H9 (cell line): ENCODE measurements at places on chromosomes 1 and 21. TPM values are rescaled to one million over a fixed set of nuclear protein-coding genes. Genes with fewer than 3 reads are reported as not detected.

- no peaks in the 10 kb centered on the region for H3K36me3 ChIP-seq
- no peaks in the 10 kb centered on the region for H3K4me1 ChIP-seq
- no peak for DNase-seq
- no peaks in the 10 kb centered on the region for H3K27me3 ChIP-seq
Observed at GRCh38 chr1:113283914-113284313, 106.4 kb upstream of the MAGI3 start.

DNA sequence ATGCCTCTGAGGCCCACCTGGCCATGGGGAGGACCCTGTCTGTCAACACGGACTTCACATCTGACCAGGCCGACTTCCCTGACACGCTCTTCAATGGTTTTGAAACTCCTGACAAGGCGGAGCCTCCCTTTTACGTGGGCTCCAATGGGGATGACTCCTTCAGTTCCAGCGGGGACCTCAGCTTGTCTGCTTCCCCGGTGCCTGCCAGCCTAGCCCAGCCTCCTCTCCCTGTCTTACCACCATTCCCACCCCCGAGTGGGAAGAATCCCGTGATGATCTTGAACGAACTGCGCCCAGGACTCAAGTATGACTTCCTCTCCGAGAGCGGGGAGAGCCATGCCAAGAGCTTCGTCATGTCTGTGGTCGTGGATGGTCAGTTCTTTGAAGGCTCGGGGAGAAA is 101.8 kb downstream of the ADARB1 start:
- H3K27me3 ChIP-seq = no peaks in the 10 kb centered on the region
- H3K4me1 ChIP-seq = no peaks in the 10 kb centered on the region
- peaks cover 12% of the 10 kb centered on the region for H3K36me3 ChIP-seq
- H3K27ac ChIP-seq = no peak overlapping the region
- no peak overlapping the region for H3K4me3 ChIP-seq

GRCh38 chr21:25215698-25216384 is 391.4 kb downstream of the MRPL39 start:
- 0 out of 3 replicates have a peak, but pooled peaks cover under 1% of the 10 kb centered on the region for H3K36me3 ChIP-seq
- H3K27me3 ChIP-seq = no peaks in the 10 kb centered on the region
- H3K4me3 ChIP-seq = no peak overlapping the region
- no peak for DNase-seq
- no peaks in the 10 kb centered on the region for H3K4me1 ChIP-seq

The S100A7 gene
- total RNA-seq = not detected in 2 replicates

- DNase-seq = no peak
- no peaks in the 10 kb centered on the region for H3K36me3 ChIP-seq
- H3K4me3 ChIP-seq = no peak overlapping the region
- no peak overlapping the region for H3K27ac ChIP-seq
Observed at GRCh38 chr1:1206966-1207531, 657 bp upstream of the TNFRSF18 start.

- peaks cover 11% of the 10 kb centered on the region; the same call in 1 of the 2 replicates for H3K27me3 ChIP-seq
- peaks cover 2% of the 10 kb centered on the region; the same call in 2 of the 3 replicates for H3K36me3 ChIP-seq
- peak overlapping the region; percentile 77 for H3K4me3 ChIP-seq
- no peaks in the 10 kb centered on the region for H3K4me1 ChIP-seq
- H3K27ac ChIP-seq = no peak overlapping the region
- no peak for DNase-seq
Observed at GRCh38 chr21:45073301-45074047, 906 bp upstream of the ADARB1 start.

DNA sequence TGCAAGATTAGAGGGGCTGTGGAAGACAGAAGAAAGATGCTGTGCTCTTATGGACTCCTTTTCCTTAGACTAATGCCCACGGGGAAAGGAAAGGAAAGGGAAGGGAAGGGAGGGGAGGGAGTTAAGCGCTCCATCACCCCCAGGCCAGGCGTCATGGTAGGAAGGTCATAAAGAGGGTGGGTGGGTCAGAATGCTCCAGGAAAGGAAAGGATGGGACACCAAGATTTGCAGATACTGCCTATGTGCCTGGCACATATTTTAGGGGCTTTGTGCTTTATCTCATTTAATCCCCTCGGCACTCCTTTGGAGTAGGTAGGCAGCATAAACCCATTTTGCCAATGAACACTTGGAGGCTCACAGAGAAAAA is 41.4 kb downstream of the MAB21L3 start:
- H3K4me3 ChIP-seq = peak overlapping the region; percentile 53
- H3K27ac ChIP-seq = no peak overlapping the region
- H3K4me1 ChIP-seq = no peaks in the 10 kb centered on the region
- no peak for DNase-seq

DNA sequence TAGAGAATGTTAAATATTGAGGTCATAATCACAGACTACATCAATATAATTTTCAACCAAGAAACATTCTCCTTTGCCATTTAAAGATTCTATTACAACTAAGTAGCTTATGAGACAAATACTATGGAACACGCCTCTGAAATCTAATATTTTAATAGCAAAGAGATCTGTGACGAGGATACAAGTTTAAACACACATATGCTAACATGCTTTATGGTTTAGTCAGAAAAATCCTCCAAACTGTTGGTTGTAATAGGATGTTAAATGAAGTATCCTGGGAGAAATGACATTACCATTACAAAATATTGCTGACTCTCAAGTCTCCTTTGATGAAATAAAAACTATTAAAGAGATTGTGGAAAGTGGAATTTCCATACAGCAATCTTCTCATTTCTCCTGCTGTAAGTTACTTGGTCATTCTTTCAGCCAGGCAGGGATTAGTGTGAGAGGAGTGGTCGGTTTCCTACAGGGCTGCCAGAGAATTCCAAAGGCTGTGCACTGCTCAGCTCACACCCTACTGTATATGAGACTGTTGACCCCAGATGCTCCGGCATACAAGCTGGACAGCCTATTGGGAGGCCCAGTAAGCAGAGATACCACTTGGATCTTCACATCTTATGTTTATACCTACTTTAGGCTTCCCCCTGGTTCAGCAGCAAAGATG is 26.6 kb downstream of the SCYL3 start:
- H3K27ac ChIP-seq = no peak overlapping the region
- DNase-seq = no peak
- H3K27me3 ChIP-seq = no peaks in the 10 kb centered on the region
- H3K4me1 ChIP-seq = no peaks in the 10 kb centered on the region

The CHODL gene
- total RNA-seq = 3.4 and 3.5 TPM in 2 replicates

DNA sequence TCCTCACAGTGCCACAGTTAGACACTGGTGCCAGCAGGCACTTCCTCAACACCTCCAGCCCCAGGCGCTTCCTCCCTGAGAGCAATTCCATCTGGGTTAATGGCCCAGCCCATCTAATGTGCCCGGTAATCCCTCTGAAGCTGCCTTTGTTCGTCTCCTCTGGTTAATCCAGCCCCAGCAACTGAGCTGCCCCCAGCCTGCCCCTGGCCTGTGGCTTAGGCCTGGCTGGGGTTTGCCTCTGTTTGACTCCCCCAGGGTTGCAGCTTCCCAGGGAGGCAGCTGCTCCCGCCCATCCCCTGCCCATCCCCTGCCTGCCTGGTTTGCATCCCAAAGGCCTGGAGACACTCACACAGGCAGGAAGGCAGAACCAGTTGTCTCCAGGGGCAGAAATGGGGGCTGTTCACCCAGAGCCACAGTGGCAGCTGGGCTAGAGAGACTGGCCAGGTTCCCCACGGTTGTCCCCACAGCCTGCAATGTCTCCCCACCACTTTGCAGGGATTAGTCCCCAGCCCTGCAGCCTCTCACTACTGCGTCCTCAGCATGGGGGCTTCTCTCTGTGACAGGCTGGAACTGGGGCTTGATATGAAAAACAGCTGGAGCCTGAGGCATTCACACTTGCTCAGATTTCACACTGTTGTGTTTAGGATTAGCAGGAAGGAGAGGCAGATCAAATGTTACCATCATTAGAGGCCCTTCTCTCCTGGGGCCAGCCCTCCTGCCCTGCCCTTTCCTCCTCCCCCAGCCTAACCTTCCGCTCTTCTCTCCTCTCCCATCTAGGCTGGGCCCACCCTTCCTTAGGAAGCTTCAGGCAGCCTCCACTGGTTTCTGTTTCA is 120.2 kb downstream of the TLR5 start:
- peak overlapping the region; percentile 72 for H3K27ac ChIP-seq
- DNase-seq = peak; percentile 75
- no peaks in the 10 kb centered on the region for H3K27me3 ChIP-seq
- H3K4me3 ChIP-seq = peak overlapping the region; percentile 52
- peaks cover 15% of the 10 kb centered on the region for H3K4me1 ChIP-seq
- H3K36me3 ChIP-seq = peaks cover 25% of the 10 kb centered on the region

The UAP1 gene
- total RNA-seq = 25.8 and 26.9 TPM in 2 replicates

DNA sequence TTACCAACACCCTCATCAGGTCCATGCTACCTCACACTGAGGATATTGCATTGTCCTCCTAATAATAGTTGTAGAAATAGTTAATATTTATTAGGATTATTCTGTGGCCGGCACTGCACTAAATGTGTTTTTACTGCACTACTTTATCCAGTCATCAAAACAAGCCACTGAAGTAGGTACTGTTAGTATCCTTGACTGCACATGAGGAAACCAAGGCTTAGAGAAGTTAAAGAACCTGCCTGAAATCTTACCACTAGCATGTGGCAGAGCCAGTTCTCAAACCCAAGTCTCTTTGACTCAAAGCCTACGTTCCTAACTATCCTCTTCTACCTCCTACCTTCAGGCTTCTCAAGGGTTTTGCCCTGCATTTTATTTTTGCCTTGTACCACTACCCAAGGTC is 30.9 kb downstream of the FMO1 start:
- no peak overlapping the region for H3K27ac ChIP-seq
- no peak for DNase-seq
- no peaks in the 10 kb centered on the region for H3K27me3 ChIP-seq
- H3K36me3 ChIP-seq = no peaks in the 10 kb centered on the region

GRCh38 chr21:42344631-42345030 is 6.2 kb downstream of the TFF2 start:
- no peaks in the 10 kb centered on the region for H3K27me3 ChIP-seq
- H3K27ac ChIP-seq = no peak overlapping the region
- H3K4me1 ChIP-seq = 0 out of 2 replicates have a peak, but pooled peaks cover 1% of the 10 kb centered on the region
- no peak overlapping the region for H3K4me3 ChIP-seq

DNA sequence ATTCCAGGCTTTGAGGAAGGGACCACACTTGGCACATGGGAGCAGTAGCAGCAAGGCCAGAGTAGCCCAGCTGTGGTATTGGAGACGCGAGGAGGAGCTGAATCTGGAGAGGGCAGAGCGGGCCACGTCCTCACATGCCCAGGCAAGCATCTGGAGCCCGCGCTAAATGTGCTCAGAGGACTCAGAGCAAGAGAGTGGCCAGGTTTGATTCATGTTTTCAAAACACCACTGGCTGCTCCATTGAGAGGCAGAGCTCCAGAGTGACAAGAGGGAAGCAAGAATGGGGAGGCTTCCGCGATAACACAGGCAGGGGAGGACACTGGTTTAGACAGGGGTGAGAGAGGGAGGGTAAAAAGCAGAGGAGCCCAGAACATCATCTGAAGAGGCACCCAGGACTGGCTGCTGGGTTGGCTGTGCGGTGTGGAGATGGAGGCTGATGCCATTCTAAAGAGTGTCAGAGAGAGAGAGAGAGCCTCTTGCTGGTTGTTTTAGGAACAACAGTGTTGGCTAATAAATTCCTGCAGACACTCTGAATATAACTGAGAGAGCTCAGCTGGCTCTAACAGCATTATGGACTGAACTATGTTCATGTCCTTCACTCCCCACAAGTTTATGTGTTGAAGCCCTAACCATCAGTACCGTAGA is 32.3 kb downstream of the RCAN1 start:
- no peaks in the 10 kb centered on the region; the same call in 2 of the 3 replicates for H3K36me3 ChIP-seq
- DNase-seq = peak; percentile 39
- H3K4me1 ChIP-seq = no peaks in the 10 kb centered on the region
- H3K27me3 ChIP-seq = no peaks in the 10 kb centered on the region
- H3K4me3 ChIP-seq = no peak overlapping the region
- H3K27ac ChIP-seq = no peak overlapping the region

DNA sequence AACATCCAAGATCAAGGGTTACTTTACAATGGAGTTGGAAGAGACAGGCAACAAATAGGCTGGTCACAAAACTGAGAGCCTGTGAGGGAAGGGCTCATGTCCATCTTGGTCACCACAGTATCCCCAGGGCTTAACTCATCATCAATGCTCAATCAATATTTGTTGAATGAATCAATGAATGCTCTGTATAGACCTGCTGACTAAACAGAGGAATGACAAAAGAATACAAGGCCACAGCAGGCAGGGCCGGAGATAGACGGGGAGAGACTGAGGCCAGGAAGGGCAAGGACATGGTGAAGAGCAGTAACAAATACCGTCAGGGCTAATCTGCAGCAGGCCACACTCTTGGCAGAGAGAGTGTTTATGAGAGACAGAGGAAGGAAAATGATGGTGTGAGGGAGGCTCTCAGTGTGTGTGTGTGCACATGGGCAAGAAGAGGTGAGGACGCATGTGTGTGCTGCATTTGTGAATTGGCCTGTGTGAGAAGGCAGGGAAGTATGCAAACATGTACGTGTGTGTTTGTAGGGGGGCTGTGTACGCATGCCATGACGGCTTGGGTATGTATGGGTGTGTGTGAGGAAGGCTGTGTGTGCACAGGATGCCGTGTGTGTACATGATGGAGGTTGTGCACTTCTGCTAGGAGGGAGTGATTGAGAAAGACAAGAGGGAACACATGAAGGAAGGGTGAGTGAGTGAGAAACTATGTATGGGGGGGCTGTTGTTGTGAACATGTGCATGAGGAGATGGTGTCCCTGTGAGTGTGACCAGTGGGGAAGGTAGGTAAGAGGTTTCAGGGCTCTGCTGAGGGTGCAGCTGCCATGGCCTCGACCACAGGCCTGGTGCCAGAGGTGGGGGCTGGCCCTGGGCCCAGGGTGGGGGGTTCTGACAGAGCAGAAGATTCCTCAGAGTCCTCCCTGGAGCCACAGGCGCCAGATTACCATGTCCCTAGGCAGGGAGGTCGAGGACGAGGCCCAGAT is 15.4 kb downstream of the AHDC1 start:
- no peak overlapping the region for H3K27ac ChIP-seq
- no peak overlapping the region for H3K4me3 ChIP-seq
- H3K36me3 ChIP-seq = no peaks in the 10 kb centered on the region; the same call in 1 of the 2 replicates
- H3K4me1 ChIP-seq = peaks cover 3% of the 10 kb centered on the region; the same call in 1 of the 2 replicates
- no peaks in the 10 kb centered on the region for H3K27me3 ChIP-seq

GRCh38 chr1:117652421-117652820 is 46.6 kb downstream of the TENT5C start:
- no peak overlapping the region for H3K4me3 ChIP-seq
- H3K27me3 ChIP-seq = no peaks in the 10 kb centered on the region
- DNase-seq = no peak
- H3K4me1 ChIP-seq = peaks cover 5% of the 10 kb centered on the region; the same call in 1 of the 2 replicates
- no peaks in the 10 kb centered on the region; the same call in 1 of the 2 replicates for H3K36me3 ChIP-seq
- H3K27ac ChIP-seq = no peak overlapping the region
